Activated effector memory CD4-positive, alpha-beta T cell treated with anti-CD3 and anti-CD28 coated beads, Interleukin-2, amount 50 U/mL, for 16 hours (primary cell): ENCODE measurements at places on chromosomes 5 and 9.

DNA sequence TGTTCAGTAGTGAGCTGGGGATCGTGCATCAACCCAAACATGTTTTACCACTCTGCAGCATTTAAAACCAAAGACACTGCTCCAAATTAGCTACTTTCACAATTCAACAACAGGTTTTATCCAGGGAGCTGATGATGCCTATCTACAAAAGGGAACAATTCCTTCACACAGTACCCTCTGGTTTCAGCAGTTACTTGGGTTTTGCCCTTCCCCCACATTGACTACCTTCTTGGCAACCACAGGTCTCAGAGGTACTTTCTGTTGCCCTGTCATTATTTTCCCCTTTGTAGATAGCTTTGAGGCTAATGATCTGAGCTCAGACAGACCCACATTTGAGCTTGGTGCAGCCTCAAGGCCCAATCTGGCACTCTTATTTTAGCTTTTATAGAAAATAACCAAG lies 96.1 kb downstream of the WDR41 start:
- no peak for DNase-seq

DNA sequence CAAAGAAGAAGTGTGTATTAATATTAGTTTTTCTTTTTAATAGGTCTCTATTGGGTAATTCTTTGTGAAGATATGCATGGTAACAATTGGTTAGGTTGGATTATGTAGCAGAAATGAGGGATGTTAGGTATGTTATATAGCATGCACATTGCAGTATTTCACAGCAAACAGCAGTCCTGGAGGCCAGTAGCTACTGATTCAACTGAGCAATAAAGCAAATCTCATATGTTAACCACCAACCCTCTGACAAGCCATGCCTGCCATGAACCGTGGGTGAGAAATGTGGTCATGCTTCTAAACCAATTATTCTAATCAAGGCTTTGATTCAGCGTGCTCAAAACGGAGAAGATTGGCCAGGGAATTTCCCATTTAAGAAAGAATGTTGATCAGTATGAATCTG lies 313.0 kb upstream of the CDH6 start:
- no peak for DNase-seq

DNA sequence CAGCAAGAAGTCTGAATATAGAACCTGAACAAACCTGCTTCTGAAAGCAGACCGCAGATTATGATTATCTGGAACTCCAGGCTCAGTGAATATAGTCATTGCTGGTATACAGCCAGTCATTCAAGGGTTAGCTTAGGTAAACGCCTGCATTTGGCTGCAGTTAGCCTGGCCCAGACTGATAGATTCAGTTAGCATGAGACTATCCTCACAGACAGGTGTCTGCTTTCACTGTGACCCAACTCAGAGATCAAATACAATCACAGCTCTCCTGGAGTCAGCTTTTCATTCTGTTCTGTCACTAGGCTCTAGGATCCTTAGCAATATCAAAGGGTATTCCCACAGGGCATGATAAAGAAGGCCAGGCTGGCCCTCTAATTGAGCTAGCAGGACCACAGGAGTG lies 138.6 kb upstream of the PLCXD3 start:
- no peak for DNase-seq

DNA sequence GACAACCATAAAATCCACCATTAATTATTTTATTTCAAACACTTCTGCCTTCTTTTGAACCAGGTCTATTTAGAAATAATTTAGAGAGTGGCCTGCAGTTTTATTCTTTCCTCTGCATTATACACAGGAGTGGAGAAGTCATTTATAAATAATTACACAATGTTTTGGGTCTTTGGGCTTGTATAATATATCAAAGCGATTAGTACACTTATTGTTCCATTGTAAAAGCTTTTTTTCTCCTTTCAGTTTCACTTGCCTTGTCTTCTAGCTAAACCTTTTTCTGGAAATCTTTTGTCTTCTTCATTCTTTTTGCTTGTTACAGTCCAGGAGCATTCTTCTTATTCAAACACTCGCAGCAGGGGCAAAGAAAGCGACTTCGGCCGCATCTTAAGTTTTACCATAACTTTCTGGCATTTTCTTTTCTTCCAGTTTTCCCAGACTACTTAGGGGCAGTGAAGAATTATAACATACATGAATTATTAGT lies 7.3 kb upstream of the NEUROG1 start:
- no peak for DNase-seq

DNA sequence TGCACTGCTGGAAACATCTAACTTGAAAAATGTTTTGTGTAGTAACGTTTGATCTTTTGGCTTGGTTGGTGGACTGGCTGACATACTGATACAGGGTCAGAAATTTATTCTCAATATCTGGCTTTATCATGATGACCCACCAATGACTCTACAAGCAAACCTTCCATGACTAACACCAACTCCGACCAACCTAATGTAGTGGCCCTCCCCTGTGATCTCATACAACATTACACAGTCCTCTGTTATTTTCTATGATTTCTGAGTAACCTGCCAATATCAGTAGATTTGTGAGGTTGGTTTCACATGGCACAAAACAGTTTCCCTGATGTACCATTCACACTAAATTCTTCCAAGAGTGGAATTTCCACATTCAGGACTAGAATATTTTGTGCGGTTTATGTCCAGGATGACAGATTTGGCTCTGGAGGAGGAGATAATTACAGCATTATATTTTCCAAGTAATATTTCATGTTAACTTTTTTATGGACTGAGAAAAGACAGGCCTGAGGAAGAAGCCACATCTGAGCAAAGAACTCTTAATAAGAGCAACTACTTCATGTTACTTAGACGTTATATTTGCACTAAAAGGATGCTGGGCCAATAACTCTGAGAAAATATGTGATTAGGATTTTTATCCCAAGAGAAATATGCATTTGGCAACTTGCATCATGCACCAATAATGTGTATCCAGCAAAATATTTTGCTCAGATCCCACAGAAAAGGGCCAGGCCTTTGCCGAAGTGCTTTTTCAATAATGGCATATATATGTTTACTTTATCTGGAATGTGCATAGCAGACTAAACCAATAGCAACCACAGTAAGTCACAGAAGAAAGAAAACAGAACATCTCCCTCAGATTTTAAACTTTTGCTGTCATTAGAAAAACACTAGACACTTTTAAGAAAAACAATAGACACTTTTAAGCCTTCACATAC lies 273.4 kb downstream of the KCNN2 start:
- no peak for DNase-seq

DNA sequence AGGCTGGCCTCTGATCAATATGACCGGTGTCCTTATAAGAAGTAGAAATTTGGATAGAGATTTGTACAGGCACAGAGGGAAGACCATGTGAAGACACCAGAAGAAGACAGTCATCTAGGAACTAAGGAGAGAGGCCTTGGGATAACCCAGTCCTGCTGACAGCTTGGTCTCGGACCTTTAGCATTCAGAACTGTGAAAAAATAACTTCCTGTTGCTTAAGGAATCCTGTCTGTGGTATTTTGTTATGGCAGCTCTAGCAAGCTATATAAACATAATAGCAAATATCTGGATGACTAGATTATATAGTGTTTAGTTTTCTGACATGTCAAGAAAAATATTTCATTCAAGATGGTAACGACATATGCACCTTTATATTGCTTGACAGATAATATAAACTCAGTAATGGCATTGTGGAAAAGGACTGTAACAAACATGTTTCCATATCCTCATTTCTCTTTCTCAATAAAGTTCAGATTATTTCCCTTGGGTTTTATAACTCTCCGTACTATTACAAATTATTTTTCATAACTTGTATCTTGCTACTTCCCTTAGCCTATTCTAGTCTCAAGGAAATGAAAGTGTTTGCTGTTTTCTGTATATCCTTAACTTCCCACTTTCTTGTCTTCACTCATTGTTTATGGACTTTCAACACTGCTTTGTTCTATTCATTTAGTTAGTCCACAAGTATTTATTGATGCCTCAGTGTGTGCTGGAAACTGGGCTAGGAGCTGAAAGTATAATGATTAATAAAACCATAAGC lies 62.4 kb downstream of the KIAA1958 start:
- DNase-seq: no peak

DNA sequence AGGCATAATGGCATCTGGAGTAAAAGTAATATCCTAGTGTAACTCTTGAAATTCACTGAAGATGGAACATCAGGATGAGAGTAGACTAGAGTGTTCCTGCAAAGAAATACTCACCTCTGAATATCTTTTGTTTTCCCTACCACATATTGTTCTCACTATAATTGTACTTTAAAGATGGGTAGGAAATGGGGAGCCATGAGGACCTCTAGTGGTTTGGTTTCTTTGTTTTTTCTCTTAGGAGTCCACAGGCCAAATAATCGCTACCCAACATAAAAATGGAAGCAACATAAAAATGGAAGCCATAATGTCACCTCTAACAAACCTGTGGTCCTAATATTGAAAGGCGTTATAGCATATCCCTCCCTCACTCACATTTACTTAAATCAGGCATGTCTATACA lies 2375.8 kb downstream of the MAT2B start:
- no peak for DNase-seq

GRCh38 chr9:91589101-91589553 lies 165.5 kb upstream of the NFIL3 start:
- DNase-seq: no peak

- no peak for DNase-seq
Observed at GRCh38 chr9:85258236-85258635, 483.5 kb downstream of the AGTPBP1 start.

DNA sequence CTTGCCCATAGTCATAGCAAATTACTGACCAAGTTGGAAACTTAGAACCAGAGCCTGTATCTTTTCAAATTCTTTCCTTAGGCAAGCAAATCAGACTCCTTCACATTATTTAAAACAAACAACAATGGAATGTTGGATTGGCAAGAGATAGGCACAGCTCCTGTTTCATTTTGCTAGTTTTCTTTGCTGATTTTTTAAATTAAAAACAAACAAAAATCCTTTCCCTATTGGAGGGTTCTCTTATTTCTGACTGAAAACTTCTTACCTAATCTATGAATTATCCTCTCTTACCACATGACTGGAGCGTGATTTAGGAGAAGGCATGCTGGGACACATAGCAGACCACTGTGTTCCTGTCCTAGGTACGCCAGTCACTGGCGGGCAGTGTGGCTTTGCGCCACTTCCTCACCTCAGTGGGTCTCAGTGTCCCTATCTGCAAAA lies 63.0 kb downstream of the TTC39B start:
- DNase-seq: no peak

GRCh38 chr5:88049737-88050136 lies 218.9 kb downstream of the TMEM161B start:
- no peak for DNase-seq

GRCh38 chr5:133241179-133242092 lies 189.6 kb downstream of the HSPA4 start:
- DNase-seq: no peak

DNA sequence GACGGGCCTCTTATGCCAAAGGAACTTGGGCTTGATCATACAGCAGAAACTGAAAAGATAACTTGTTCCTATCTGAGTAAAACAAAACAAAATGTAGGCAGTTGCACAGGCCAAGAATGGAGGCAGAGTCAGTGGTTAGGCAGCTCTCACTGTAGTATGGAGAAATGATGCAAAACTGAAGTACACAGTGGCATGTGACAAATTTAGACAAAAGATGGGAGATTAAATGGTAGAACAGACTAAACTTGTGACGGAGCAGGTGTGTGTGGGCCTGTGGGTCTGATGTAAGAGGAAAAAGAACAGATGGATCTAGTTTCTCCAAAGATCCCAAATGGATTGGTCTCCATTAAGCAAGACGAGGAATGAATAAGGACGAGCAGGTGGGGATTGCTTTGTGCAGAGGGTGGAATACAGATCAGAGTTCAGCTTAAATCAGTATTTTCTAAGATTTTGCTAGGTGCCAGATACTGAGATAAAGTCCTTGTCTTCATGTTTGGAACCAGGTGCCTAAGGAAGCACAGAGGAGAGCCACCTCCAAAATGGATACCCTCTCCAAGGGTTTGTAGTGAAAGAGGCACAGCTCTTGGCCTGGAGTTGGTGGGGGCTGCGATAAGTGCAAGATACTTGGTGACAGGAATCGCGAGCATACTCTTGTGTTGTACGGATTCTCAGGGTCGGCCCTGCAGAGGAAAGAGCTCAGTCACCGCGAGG lies 722 bp upstream of the DCP2 start:
- DNase-seq: no peak

DNA sequence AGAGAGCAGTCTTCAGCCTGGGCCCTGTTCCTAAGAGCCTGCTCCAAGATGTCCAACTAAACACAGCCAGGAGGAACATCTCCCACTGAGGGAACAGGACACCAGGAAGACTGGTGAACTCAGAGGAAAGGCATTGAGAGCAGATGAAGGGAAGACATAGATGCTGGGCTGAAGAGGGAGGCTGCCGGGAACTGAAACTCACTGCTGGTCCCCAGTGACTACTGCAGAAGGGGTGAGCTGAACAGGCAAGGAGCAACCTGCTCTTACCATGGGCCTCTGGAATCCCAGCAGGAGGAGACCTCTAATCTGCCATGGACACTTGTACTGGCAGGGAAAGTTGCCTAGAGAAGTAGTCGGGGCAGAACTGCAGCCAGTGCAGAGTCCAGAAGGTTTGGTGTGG lies 95.7 kb downstream of the TRPM3 start:
- DNase-seq: no peak

GRCh38 chr9:115411993-115412452 lies 294.1 kb upstream of the TNC start:
- no peak for DNase-seq

- no peak for DNase-seq
Observed at GRCh38 chr5:66553368-66553912, 42.8 kb upstream of the MAST4 start.

- DNase-seq: no peak
Observed at GRCh38 chr9:116230051-116230632, 76.6 kb downstream of the PAPPA start.

- DNase-seq: no peak
Observed at GRCh38 chr9:120446671-120447070, 133.3 kb downstream of the CDK5RAP2 start.

DNA sequence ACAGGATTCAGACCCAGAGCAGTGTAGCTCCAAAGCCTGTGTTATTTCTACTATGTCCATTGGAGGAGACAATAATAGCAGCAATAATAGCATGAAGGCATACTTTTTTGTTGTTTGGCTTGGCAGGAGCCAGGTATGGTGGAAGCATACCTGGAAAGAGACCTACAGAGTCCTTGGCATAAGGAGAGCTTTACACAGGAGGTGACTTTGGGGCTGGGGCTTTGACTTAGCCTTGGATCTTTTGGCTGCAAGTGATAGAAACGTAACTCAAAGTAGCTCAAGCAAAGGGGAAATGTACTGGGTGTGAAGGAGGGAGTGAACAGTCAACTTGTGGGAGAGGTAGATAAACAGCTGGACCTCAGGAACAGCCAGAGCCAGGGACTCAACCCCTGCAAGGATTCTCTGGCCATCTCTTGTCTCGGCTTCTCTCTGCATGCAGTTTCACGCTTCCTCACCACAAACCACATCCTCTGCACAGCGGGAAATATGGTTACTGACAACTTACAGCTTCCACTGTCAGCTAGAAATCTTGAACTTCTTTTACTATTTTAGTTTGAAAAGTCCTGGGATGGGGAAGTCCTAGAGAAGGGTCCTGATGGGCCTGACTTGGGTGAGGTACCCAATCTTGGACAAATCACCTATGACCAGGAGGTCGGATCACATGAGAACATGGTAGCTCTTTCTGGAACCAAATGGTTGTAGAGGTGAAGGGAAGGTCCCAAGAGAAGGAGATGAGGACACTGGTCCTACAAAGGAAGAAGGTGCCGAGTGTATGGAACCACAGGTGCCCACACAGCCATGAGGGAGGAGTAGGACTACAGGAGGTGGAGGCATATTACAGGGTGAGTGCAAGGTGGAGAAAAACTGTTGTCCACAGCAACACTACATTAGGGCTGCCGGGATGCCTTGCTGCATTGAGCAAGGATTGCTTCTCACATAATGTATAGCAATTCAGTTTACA lies 47.0 kb upstream of the TGFBR1 start:
- peak; percentile 85 for DNase-seq
